Dermis blood vessel endothelial cell (primary cell): ENCODE measurements at places on chromosomes 4 and X. TPM values are rescaled to one million over a fixed set of nuclear protein-coding genes. Genes with fewer than 3 reads are reported as not detected.

- no peak for DNase-seq
These were observed 1282.3 kb upstream of the TENM3 start for GRCh38 chr4:180960743-180961401.

DNA sequence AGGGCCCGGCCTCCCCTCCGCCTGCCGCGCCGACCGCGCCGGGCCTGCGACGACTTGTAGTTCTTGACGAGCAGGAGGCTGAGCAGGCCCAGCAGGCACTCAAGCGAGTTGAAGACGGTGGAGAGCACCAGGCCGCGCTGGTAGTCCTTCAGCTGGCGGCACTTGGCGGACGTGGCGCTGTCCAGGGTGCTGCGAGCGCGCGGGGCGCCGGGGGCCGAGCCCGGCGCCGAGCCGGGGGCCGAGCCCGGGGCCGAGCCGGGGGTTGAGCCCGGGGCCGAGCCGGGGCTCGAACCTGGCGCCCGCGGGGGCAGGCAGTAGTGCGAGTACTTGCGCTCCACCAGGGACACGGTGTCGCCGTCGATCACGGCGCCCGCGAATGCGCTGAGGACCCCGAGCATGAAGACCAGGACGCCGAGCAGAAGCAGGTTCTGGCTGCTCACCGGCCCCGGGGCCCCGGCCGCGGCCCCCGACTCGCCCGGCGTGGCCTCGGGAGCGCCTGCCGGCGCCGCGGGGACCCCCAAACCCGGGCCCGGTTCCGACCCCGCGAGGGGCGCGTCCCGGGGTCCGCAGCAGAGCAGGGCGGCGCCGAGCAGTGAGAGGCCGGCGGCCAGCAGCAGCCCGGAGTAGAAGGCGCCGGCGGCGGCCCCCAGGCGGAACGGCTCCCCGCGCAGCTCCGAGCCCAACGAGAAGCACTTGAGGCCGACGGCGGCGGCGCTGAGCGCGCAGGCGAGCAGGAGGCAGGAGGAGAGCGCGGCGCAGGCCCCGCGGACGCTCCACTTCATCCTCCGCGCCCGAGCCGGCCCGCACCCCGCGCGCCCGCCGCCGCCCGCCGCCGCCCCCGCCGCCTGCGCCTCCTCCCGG is 584 bp downstream of the TMEM271 start:
- DNase-seq = peak; percentile 72

GRCh38 chr4:88858752-88859151 is 161.1 kb upstream of the NAP1L5 start:
- no peak for DNase-seq

The STBD1 gene
- total RNA-seq = 1.0 and 1.3 TPM in 2 replicates

- peak; percentile 64 for DNase-seq
These were observed 1.2 kb downstream of the BCOR start for GRCh38 chrX:40096395-40097091.

The C4orf54 gene
- total RNA-seq = under 0.01 and 0.05 TPM in 2 replicates

DNA sequence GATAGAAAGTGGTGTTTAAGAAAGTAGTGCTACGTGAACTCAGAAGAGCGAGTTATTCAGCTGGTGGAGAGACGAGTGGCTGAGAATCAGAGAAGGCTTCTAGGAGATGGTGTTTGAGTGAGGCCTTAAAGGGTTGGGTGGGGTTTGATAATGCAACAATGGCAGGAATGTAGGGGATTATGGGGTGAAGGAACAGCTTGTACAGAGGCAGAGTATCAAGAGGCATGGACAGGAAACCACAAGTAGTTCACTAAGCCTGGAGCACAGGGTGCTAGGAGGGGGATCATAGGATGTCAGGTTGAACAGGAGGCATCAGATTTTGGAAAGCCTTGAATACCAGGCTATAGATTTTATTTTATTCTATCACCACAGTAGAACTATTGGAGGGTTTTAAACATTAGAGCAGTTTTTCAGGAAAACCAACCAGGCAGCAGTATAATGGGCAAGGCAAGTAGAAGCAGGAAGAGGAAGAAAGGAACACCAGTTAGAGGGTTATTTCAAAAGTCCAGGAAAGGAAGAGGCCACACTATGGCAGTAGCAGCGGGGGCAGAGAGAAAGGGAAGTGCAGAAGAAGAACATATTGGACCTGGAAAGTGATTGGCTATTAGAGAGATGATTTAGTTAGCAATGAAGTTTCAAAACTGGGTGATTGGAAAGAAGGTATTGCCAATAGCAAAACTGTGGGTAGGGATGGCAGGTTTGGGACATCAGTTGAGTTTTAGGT is 99.2 kb downstream of the DOCK11 start:
- DNase-seq = no peak

- peak; percentile 56 for DNase-seq
These were observed 33.3 kb downstream of the BBS12 start for GRCh38 chr4:122765692-122766352.

The TLL1 gene
- 32.7 and 41.0 TPM in 2 replicates for total RNA-seq

- no peak for DNase-seq
These were observed 82.4 kb upstream of the TMEM150C start for GRCh38 chr4:82643994-82644733.

- peak; percentile 55 for DNase-seq
These were observed 42.4 kb downstream of the DCUN1D4 start for GRCh38 chr4:51885363-51885762.

- DNase-seq = no peak
These were observed 2.7 kb downstream of the LEF1 start for GRCh38 chr4:108166038-108166437.

The ETDA gene
- not detected in 2 replicates for total RNA-seq

The SPANXA1 gene
- total RNA-seq = not detected in 2 replicates

GRCh38 chrX:40953369-40953768 is 131.9 kb upstream of the USP9X start:
- DNase-seq = no peak
